ENCODE measurements at places on chromosomes 1 and 21.

GRCh38 chr1:2229911-2230731 lies 2.0 kb downstream of the SKI start:
- DNase-seq, result no peak

GRCh38 chr1:91851130-91852010 lies 34.6 kb downstream of the TGFBR3 start:
- DNase-seq, result peak; percentile 97

- DNase-seq, result peak; percentile 95
Observed at GRCh38 chr21:38140207-38140903, 116.4 kb upstream of the KCNJ15 start.

GRCh38 chr1:30694280-30695175 lies 28.9 kb downstream of the MATN1 start:
- no peak for DNase-seq

DNA sequence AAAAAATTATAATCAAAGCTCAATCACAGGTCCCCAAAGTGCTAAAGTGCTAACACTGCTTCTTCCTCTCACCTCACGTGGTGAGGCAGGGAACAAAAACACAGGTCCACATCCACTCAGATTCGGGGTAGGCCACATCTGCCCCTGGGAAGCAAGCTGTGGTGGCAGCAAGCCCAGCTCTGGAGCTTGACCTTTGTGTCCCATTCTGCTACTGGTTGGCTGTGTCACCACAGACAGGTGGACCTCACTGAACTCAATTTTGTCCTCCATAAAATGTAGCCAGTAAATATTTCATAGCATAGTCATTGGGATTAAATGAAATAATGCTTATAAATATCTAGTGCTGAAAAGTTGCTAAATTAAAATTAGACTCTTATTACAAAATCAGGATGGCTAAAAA lies 8.5 kb downstream of the AZIN2 start:
- DNase-seq, result no peak

DNA sequence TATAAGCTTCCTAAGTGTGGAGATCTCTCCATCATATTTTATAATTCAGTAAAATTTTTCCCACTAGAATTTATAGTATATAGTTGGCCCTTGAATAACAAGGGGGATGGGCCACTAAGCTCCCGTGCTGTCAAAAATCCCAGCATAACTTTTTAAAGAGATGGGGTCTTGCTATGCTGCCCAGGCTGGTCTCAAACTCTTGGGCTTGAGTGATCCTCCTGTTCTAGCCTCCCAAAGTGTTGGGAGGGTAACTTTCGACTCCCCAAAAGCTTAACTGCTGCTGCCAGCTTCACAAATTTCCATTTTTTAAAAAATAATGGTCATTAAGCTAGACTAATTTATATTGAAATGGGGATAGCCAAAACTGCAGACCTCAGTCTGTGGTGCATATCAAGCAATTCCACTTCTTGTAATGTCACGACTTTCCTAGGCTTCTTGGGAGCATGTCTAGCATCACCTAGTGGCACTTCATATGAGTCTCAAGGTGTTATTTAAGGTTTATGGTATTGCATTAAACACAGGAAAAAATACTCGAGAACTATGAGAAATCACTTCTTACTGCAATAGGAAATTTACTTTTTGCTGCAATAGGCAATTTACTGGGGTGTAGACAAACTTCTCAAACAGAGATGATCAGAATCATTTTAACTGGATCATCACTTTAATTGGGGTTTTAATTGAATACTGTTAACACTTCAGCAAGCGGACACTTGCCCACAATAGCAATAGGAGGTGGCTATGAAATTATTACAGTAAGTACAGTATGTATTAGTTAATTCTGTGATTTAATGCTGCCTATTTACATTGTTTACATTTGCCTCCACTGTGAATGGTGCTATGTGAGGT lies 19.3 kb upstream of the ACTA1 start:
- DNase-seq, result no peak

DNA sequence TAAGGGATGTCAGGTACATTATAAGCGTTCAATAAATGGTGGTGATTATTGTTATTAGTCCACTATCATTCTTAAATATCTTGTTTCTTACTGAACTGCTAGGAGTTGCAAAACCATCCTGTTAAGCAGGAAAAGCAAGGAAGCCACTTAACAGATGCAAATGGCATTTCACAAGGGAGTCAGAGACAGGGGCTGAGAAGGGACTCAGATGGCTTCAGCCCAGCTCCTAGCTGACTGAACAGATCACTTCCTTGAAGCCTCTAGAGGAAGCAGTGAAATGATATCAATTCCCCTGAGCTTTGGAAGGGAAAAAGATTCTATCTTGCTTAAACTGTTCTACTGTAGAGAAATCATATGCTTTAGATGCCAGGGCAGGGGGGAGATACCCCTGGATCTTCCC lies 151.5 kb downstream of the ST6GALNAC5 start:
- DNase-seq, result no peak

- no peak for DNase-seq
Observed at GRCh38 chr1:46020010-46020409, 112.4 kb downstream of the PIK3R3 start.

- no peak for DNase-seq
Observed at GRCh38 chr1:236530959-236531358, 7.2 kb downstream of the LGALS8 start.

- no peak for DNase-seq
Observed at GRCh38 chr1:62774971-62775595, 8.8 kb upstream of the ATG4C start.

DNA sequence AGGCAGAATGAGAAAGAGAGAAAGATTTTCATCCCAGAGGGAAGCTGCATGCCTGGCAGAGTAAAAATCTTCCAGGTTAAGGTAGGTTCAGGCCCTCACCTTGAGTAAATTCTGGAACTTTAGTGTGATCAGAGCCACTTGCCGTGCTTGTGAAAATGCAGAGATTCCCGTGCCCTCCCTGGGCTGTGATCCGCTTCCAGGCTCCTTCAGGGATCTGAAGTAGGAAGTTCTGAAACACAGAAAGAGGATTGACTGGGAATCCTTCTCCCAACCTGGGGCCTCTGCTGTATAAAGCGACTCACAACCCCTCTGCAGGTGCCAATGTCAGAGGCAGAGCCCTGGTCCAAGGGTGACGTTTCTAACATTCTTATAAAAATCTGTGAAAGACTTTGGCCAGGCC lies 26.6 kb downstream of the NUAK2 start:
- no peak for DNase-seq

DNA sequence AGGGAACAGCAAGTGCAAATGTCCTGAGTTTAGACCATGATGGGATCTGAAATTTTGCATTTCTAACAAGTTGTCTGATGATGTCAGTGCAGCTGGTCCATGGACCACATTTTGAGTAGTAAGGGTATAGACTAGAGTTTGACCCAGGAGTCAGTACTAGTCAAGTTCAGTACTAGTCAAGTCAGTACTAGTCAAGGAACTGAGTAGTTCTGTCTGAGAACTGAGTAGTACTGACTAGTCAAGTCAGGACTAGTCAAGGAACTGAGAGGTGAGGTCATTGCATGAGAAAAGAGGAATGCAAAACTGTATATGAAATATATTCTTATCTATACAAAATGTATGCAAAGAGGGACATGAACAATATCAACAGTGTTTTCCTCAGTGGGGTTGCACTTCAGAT lies 34.1 kb downstream of the TSEN15 start:
- DNase-seq, result no peak

GRCh38 chr1:186244825-186245224 lies 130.2 kb downstream of the TPR start:
- DNase-seq, result no peak

- no peak for DNase-seq
Observed at GRCh38 chr1:173038875-173039554, 11.7 kb downstream of the TNFSF18 start.

- DNase-seq, result no peak
Observed at GRCh38 chr1:151843398-151843797, 3.8 kb upstream of the C2CD4D start.

GRCh38 chr1:105122041-105122440 lies 1372.3 kb downstream of the AMY1C start:
- DNase-seq, result no peak

GRCh38 chr1:230456478-230456877 lies 30.3 kb upstream of the PGBD5 start:
- no peak for DNase-seq

DNA sequence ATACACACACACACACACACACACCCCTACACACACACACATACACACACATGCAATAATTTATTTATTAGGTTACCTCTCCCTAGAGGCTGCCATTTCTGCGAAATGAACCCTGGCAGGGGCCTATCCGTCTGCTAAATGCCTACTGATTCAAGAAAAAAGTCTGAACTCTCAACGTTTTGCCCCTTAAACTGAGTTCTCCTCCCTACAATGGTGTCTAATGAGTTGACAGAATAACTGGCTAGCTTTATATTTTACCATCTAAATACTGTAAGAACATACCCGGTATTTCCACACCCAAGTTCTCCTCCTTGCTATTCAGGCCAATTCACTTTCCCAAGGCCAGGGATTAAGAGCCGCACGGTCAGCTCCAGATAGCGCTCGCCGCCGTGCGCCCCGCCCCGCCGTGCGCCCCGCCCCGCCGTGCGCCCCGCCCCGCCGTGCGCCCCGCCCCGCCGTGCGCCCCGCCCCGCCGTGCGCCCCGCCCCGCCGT lies 339 bp upstream of the RNPC3 start:
- DNase-seq, result peak; percentile 46

- no peak for DNase-seq
Observed at GRCh38 chr1:7424352-7424890, 346.7 kb upstream of the VAMP3 start.

GRCh38 chr1:162856260-162856659 lies 4.7 kb downstream of the CCDC190 start:
- DNase-seq, result no peak

DNA sequence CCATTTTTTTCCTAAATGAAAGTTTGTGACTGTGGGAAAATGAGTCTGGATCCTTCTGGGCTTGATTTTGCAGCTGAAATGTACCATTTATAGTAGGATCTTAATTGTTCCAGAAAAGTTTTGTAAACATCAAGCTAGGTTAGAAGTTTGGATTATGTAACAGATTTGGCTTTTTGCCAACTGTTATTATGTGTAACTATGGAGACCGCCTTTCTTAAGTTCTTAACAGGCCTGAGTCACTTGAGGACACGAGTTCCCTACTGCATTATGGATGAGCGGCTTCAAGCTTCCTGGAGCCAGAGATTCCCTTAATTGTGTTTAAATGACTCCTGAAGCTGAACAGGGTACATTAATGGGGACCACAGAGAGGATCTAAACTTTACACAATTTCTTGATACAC lies 22.2 kb downstream of the SLC25A33 start:
- DNase-seq, result peak; percentile 53

DNA sequence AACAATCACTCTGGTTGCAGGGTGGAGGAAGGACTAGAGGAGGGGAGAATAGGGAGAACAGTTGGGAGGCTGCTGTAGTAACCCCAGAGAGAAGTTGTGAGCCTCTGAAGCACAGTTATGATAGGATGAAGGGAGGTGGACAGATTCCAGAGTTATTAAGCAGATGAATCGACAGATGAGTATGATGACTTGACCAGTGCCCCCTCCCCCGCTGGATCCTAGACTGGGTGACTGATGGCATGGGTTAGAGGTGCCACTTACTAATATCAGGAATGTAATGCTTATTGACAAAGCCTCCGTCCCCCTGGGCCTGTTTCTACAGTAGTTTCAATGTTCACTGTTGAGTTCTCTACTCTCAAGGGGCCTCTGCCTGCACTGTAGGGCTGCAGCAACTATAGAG lies 14.0 kb upstream of the TIPRL start:
- DNase-seq, result no peak

DNA sequence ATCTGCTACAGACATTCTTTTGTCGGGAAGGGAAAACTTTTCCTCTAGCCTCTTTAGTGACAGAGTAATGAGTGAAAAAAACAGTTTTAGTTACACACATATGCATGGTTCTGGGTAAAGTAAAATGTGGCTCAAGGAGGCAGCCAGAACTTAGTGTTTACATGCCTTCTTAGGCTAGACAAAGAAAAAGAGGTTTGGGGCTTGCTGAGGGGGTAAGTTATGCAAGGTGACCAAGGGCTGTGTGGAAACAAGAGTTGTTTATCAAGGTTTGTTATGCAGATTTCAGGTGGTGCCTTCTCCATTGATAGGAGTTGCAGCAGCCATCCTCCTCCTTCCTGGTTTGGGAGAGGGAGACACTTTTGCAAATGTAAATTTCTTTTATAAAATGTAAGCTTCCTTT lies 66.5 kb upstream of the RAB3GAP2 start:
- no peak for DNase-seq

- no peak for DNase-seq
Observed at GRCh38 chr1:19758227-19758830, 41.4 kb downstream of the TMCO4 start.

DNA sequence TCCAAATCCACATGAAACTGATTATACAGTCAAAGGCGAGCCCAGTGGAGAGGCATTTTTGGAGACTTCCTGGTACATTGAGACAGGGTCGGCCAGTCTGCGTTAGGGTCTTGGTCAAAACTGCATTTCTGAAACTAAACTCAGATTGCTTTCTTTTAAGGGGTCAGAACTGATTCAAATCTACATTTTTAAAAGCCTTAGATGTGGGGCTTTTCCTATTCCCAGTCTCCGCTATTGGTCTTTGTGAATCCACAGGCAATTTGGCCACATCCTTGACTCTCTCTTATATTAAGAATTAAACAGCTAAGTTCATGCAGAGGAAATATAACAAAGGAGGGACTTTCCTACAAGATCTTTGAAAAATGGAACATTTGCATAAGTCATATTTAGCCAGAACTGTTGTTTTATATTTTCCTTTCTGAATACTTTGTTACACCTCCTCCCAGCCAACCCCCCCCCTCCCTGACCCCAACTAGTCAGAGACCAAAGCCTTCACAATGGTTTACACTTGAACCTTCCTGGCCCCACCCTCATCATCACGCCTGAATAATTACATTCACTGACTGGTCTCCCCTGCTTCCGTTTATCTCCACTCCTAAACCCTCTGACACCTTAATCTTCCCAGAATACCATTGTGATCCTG lies 30.9 kb downstream of the SELL start:
- DNase-seq, result no peak

DNA sequence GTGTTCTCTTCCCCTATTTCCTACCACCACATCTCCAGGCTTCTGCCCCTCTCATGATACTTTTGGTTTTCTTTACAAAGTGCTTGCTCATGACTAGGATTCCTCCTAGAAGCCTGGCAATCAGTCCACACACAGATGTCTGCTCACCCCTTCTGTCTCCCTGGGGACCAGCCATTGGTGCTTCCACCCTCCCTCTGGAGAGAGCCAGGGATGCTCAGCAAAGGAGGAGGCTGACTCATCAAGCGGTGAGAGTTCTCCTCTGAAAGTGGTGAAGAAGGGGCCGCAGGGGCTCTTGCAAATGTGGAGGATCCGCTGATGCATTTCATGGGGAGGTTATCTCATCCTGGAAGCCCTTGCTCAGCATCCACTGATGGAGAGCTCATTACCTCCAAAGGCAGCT lies 14.5 kb downstream of the NT5C1A start:
- no peak for DNase-seq

Data from NCI-H1105 (cell line).